ENCODE measurements at places on chromosomes 3 and 15.

DNA sequence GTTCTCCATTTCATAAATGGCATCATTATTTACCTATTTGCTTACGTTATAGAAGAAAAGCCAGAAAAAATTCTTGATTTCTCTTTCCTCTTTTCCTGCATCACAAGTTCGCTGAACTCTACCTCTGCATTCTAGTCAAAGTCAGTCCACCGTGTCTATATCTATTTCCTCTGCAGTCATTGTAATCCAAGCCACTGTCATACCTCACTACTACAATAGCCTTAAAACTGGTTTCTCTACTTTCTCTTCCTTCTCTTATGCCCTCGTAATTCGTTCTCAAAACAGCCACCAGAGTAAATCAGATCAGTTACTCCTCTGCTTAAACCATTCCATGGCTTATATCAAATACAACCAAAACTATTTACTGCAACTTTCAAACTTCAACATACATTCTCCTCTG, 13.4 kb upstream of the FAM81A start:
- no peak for DNase-seq

- DNase-seq = no peak
Observed at GRCh38 chr3:123282461-123282860, 80.7 kb downstream of the SEC22A start.

DNA sequence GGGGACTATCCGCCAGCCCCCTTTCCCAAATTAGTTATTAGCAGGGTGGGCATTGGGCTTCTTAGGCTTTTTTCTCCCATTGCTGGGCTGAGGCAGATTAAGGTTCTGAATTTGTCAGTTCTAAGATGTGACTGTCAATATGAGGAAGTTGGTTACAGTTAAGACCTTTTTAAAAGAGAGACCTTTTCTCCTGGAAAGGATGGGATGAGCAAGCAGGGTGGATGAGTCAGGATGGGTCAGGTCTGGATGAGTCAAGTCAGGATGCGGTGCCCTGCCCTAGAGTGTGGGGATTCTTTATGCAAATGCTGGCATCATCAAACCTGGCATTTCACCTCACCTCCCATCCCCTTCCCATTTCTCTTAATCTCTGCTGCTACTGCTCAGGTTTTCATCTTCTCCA, 1.9 kb downstream of the AEN start:
- DNase-seq = no peak

DNA sequence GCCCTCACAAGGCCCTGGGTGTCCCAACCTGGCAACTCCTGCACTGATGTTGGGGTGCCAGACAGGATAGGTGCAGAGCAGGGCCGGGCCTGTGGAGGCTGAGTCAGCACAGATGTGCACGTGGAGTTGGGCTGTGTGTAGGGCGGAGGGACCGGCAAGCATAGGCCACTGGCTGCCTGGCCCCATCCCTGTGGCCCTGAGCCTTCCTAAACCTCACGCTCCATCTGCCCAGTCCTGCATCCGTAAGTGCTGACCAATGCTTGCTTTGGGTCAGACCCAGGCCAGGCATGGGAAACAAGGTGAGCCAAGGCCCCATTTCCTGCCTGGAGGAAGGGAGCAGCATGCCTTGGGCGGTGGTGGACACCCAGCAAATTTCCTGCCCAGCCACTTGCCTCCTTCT, 5.8 kb upstream of the IQSEC1 start:
- no peak for DNase-seq

DNA sequence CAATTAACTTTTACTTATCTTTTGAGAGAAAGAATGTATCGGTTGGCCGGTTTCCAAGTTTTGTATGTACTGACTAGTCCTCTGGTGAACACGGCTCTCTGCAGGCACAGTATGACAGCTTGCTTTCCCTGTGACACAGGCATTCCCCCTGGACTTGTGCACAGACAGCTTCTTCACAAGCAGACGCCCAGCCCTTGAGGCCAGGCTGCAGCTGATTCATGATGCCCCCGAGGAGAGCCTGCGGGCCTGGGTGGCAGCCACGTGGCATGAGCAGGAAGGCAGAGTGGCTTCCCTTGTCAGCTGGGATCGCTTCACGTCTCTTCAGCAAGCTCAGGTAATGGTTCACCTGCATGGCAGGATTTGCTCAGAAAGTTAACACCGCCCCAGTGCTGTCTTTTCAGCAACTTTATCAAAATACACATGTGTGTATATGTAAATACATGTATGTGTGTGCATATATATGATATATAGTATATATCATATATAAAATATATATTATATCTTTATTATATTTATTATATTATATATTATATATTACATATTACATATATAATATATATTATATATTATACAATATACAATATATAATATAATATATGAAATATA, 25.5 kb downstream of the FAN1 start:
- DNase-seq = no peak

DNA sequence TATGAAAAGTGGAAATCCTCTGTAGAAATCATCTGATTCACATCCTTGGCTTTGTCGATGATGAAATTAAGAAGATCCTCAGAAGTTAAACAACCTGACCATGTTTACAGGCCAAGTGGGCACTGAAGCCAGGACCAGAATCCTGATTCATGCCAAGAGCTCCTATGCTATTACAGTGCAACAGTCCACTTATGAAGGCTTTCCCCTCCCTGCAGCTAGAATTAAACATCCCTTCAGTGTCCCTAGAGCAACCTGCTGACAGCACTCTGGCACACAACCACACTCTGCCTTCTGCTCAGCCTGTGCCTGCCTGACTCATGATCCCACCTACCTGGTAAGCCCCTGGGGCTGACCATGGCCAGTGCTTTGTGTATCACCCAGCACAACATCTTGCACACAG, 33.8 kb downstream of the TXNRD3 start:
- DNase-seq = no peak

- DNase-seq = no peak
Observed at GRCh38 chr3:53493963-53494791, at the start of gene CACNA1D. Gene CACNA1D (plus strand): TSS chr3:53494611. CDS start chr3:53495167, 556 bp downstream.

DNA sequence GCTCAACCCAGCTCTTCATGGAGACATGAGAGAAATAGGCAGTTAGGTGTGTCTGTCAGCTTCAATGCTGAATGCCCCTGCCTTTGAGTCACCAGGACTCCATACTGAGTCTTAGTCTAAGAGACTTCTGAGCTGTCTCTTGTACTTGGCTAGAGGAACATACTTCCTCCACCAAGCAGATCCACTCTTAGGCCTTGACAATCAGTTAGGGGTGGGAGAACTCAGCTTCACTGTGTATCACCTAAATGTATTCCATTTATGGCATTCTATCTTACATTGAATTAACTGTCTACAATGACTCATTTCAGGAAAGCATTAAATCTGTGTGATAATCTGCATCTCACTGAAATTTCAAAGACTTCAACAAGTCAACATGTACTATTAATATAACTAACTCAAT, 66.0 kb downstream of the STAC start:
- no peak for DNase-seq

GRCh38 chr3:154758109-154758868, 321.8 kb upstream of the MME start:
- DNase-seq = no peak

- DNase-seq = no peak
Observed at GRCh38 chr3:55320928-55321327, 166.2 kb downstream of the WNT5A start.

GRCh38 chr3:27594096-27594690, 110.0 kb upstream of the SLC4A7 start:
- no peak for DNase-seq

- DNase-seq = no peak
Observed at GRCh38 chr3:123347205-123347604, 101.7 kb downstream of the ADCY5 start.

DNA sequence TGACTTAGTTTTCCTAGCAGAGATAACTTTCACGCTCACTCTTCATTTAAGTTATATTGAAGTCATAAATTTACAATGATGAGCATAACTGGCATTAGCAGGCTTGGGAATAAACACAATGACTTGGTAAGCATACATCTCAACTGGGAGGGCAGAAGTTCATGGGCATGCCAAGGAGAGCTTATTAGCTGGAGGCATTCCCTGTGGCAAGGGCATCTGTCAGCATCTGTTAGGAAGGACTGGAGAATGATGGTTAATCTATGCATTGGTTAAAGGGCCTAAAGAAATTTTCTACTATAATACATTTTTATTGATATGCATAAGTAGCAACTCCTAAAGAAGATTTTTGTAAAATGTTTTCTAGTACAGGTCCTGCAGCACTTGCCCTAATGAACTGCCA, 52.4 kb downstream of the NEK11 start:
- DNase-seq = no peak

- DNase-seq = no peak
Observed at GRCh38 chr15:99478977-99479376, 86.8 kb upstream of the MEF2A start.

- DNase-seq = no peak
Observed at GRCh38 chr3:111047042-111047441, 24.6 kb upstream of the NECTIN3 start.

GRCh38 chr3:169659820-169660674, 3.5 kb downstream of the MECOM start:
- no peak for DNase-seq

GRCh38 chr3:20322085-20322484, 136.1 kb upstream of the SGO1 start:
- DNase-seq = no peak

DNA sequence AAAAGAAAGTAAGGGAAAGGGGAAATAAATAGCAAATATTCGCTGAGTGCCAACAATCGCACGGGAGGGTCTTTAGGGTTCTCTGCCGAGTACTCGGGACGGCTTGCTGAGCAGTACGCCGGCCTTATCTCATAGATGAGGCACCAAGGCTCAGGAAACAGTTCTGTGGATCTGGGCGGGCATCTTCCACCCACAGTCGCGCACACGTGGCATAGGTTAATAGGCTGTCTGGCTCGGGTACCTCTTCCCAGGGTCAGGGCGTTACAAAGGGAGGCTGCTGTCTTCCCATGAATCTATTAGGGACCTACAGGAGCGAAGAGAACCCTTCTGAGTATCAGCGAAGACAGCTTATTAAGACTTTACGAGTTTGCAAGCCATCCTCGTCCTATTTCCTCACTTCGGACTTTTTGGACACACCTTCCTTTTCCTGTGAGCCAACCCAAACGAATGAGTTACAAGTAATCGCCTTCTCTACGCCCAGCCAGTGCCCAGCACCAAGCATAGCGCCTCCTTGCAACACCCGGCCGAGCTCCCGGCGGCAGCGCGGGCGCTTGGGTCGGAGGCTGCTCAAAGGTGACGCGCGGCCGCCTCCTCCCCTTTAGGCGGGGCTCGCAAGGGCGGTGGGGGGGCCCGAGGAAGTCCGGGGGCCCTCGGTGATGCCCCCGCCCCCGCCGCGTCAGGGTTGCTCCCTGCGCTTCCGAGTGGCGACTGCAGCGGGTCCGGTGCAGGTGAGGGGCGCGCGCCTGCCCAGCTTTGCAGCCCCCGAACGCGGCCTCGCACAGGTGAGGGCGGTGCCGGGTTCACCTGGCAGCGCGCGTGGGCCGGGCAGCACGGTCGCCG, at the start of gene MCTP2:
Gene MCTP2 (plus strand): TSS at position 679 of the 840 bp plus-strand sequence. CDS start 66,705 bp downstream, outside the sequence.
- peak; percentile 70 for DNase-seq

GRCh38 chr3:123445702-123446101, 3.2 kb downstream of the ADCY5 start:
- no peak for DNase-seq

- no peak for DNase-seq
Observed at GRCh38 chr3:44509393-44509921, 32.0 kb upstream of the ZNF445 start.

DNA sequence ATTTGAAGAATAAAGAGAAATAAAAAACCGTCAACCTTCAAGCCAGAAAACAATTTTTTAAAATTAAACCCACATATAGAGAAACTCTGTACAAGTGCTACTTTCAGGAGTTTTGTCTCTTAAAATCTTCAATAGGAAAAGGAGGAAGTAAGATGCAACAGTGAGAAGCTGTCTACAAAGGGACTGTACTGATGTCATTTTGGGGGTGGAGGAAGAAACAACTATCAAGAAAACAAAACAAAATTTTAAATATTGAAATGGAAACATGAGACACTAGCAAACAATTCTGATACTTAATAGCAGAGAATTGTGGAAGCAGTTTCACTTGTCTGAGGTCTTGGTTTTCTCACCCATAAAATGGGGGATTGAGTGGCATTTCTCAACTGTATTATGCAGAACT, 84.4 kb downstream of the SLMAP start:
- no peak for DNase-seq

GRCh38 chr3:193348686-193349085, 29.9 kb downstream of the ATP13A5 start:
- no peak for DNase-seq

DNA sequence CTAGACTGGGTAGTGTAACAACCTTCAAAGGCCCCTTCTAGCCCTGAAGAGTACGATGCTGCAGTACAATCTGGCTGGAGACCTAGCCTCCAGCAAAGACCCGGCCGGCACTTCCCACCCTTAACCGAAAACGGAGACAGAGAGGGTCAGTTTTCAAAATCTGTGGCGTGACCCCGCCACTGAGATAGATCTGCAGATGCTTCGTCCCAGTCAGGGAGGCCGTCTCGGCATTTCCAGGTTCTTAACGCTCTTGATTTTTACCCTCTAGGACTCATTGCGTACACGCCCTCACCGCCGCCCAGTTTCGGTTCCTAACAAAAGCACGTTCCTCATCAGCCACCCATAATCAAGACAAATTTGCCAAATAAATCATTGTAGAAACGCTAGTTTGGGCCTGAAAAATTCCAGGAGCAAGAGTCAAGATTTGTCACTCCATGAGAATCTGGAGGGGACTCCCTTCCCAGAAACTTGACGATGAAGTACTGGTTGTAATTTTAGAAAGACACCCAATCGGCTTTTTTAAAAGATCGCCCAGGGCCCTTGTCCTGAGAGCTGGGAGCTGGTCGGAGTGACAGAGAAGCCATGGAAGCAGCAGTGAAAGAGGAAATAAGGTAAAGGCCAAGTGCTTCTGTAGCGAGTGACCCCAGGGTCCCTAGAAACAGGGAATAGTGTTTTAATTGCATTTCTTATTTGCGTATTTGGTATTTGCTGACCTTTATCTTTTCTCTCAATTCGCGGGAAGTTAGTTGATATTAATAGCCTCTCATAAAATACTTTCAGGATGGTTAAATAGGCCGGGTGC, 868 bp upstream of the TMEM87A start:
- DNase-seq = peak; percentile 40

GRCh38 chr3:13194285-13195209, 121.3 kb upstream of the IQSEC1 start:
- no peak for DNase-seq

GRCh38 chr3:149494022-149494758, 19.7 kb downstream of the TM4SF4 start:
- no peak for DNase-seq
